ENCODE measurements at places on chromosomes 16 and 17.

- DNase-seq: no peak
These were observed 477 bp downstream of the NTAN1 start for GRCh38 chr16:15055141-15056053.

DNA sequence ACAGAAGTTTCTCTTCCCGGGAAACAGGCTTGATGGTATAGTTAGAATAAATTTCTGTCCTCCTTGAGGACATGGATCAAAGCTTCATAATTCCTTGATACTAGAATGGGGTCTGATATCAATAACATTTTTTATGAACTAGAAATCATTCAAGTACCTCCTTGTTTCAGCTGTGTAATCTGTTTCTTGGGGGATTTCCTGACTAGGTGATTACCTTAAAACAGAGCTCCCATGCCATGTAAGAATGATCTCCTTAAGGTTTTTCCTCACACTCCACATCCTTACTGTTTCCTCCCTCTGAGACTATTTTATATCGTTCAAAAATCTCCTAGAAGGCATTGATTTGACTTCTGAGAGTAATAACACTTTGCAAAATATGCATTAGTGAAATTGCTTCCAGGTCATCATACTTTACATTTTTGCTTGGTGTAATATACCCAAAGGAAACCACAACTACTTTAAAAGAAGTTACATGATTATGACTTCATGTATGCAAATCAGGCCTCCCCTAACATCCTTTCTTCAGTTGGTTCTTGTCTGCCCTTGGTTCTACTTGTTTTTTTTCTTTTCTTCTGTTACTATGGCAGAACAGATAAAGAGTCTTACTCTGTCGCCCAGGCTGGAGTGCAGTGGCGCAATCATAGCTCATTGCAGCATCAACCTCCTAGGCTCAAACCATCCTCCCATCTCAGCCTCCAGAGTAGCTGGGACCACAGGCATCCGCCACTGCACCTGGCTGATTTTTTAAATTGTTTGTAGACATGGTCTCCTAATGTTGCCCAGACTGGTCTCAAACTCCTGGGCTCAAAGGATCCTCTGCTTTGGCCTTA is 388.8 kb downstream of the ZFHX3 start:
- no peak for DNase-seq

DNA sequence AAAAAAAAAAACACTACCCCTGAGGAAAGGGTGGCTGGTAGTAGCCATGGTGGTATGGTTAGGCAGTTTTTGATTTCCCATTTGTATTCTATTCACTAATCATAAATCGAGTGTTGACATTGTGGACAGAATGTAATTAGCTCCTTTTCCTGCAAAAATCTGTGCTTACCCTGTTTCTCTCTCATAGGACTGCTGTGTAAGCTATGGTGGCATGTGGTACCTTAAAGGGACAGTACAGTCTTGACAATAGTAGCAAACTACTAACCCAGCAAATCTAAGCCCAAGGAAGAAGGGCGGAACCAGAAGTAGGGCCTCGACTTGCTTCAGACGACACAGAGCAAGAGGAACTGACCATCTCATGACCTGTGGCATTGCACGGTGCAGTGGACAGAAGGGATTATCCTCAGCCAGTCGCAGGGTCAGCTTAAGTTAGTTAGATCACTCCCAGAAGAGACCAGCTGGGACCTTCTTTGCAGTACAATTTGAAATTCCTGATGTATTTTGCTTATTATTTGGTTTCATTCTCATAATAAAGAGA is 36.3 kb downstream of the POLR3E start:
- no peak for DNase-seq

DNA sequence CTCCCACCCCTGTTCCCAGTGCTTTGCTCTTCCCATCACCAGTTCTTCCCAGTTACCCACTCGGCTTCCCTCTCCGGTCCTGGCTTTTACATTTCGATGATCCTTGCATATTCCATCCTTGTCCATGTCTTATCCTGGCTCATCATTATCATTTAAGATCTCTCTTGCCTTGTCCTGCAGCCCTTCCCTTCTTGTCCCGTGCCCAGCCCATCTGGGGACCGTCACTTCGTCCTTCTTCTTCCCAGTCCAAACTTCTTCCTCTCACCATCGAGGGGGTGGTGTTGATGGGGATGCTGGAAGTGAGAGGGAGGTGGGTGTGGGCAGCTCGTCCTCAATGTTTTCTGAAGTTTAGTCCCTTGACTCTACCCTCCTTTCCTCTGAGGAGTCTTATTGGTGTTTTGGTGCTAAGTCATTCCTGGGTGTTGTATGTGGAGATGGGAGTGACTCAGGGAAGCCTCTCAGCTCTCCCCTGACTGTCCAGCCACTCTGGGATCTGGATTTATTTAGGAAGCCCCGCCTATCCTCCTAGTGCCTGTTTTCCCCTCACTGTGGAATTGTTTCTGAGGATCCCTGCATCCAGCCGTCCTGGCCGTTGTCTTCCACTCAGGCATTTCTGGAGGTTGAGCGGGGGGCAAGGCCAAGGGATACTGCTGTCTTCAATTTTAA is 975 bp downstream of the SNX29 start:
- DNase-seq: no peak

- no peak for DNase-seq
These were observed 12.8 kb upstream of the PAFAH1B1 start for GRCh38 chr17:2580661-2581060.

DNA sequence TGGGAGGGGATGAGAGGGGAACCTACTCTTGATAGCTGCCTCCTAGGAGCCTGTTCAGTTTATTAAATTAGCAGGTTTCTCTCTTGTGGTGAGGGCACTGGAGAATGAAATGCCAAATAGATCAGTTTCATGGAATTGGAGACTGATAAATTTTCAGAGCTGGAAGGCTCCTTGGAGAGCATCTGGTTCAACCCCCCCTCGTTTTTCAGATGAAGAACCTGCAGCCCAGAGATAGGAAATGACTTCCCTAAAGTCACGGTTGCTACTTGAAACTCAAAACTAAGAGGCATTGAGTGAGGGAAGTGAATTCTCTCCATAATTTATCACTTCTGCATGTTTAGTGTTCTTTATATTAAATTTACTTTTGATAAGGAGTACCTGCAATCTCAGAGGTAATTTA is 366.0 kb upstream of the CCL2 start:
- DNase-seq: no peak

DNA sequence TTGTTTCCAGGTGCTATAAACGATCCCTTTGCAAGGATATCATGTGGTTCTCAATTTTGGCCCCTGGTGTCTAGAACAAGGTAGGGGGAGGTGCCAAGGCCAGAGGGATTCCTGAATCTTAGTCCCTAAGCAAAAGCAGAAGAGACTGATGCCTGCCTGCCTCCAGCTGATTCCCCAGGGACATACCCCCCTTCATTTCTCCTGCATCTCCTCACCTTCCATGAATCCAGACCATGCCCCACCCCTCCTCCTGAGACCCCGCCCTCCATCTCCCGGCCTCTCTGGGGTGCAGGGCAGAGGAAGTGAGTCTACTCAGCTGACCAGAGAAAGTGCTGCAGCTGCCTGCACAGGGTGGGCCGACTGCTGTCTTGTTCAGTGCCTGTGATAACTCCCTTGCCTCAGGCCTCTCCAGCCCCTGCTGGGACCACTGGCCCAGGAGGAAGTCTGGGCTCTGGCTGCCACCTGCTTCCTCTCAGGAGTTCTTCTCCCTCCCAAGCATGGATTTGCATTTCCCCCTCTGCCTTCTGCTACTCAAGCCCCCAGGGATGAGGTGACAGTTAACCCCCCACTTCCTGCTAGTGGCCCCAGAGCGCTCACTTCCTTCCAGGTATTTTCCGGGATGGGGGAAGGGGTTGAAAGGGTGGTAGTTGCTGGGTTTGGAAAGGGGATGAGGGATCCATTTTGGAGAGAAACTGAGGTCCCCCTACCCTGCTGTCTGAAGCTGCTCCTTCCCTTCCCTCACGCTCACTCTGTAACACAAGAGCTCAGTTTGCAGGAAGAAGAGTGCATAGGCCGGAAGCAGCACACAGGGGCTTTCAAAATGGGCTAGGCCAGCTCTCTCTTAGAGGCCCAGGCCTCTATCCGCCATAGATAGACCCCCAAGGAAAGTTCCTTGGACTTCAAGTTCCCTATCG is 10.5 kb upstream of the TSPOAP1 start:
- DNase-seq: no peak

- no peak for DNase-seq
These were observed 143.1 kb upstream of the KCNJ18 start for GRCh38 chr17:21549107-21549687.

- DNase-seq: no peak
These were observed 27.7 kb downstream of the SRL start for GRCh38 chr16:4214215-4214621.

DNA sequence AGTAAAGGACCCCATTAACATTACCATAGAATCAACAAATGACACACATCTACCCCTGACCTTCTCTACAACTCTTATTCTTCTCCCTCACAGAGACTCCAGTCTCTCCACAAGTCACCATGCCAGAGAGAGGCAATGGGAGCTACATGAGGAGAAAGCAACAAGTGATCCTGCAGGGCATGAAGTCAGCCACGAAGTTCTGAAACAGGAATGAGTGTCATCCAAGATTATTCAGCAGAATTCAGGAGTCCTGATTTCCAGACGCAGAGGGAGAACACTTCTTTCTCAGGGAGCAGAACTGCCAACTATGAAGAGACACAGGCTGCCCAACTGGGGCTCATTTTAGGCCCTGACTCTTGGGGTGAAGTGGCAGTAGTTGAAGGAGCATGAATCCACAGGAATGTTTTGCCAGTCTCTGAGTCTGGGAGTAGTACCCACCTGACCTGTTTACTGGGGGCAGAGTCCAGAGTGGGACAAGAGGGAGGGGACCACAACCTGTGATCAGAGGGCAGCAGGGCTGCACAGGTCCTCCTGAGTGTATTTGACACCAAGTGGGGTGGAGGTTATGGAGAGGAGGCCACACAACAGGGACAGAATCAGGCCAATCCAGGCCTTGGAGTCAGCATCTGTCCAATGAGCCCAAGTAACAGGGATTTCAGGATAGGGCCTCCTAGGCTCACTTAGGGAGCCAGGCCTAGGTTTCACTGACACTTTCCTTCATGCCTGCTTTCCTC is 2.4 kb upstream of the MTMR4 start:
- DNase-seq: no peak

GRCh38 chr16:10558746-10559641 is 21.4 kb downstream of the EMP2 start:
- no peak for DNase-seq

Measured in SK-N-MC (cell line).